ENCODE measurements at places on chromosomes 2 and 18.

- DNase-seq, result no peak
Observed at GRCh38 chr2:72273384-72273783, 125.7 kb upstream of the CYP26B1 start.

DNA sequence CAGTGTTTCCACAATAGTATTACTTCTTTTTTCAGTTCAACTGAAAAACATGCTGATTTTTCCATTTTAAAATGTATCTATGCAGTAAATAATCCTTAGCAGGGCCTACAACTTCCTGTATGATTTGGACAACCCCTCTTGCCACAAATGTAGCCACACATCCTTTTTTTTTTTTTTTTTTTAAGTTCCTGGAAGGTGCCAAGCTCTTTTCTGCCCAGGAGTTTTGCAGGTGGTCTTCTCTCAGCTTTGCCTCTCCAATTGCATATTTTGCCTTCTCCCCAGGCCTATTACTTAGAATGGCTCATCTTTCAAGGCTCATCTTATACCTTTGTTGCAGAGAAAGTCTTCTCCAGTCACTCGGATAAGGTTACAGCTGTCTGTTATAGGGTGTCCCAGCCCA lies 11.6 kb downstream of the KLHL14 start:
- no peak for DNase-seq

DNA sequence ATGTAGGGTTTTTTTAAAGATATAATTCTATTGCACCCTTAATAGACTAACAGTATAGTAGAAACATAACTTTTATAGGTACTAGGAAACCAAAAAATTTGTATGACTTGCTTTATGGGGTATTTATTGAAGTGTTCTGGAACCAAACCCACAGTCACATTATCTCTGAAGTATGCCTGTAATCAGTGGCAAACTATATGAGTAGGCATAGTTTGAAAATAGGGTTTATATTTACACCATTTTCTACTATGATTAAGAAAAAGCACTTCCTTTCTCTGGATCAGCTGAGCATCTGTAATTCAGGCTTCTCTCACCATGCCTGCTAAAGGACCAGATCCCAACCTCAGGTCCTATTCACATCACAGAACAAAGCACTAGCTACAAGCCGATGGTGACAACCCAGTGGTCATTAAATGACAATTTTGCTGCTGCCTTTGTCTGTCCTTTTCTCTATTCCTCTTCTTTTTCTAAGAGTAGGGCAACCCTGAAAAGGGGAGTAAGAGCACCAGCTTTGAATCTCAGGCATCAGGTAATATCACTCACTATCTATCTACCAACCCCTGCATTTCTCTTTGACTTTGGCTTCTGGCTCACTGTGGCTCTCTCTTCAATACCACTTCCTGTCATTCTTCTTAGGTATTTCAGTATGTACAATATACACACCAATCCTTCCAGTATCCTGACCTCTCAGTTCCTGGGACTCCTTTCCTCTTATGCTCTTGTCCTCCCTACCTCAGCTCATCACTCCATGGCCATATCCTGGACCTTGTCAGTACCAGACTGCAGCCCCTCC lies 14.4 kb downstream of the NEMP2 start:
- no peak for DNase-seq

GRCh38 chr2:53516650-53517049 lies 251.0 kb upstream of the CHAC2 start:
- DNase-seq, result no peak

GRCh38 chr2:64135421-64135820 lies 8.8 kb downstream of the PELI1 start:
- DNase-seq, result no peak

- peak; percentile 85 for DNase-seq
Observed at GRCh38 chr2:85584354-85584856, at the start of gene VAMP5. VAMP5 (plus strand) TSS chr2:85584431; CDS start chr2:85584491, 60 bp downstream.

DNA sequence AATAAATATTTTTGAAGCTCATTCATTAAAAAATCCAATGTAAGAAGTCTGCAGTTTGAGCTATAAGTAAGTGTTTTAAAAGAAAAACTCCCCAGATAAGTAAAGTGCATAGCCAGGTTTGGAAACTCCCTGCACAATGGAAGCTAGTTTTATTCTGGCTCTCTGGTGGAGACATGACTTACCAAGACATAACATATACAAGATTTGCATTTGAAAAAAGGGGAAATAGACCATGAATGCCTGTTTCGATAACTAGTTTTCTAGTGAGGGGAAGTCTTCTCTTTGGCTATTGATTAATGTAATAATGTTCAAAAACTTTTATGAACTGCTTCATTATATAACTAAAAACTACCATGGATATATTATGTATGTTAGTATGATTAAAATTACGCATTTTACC lies 435.2 kb downstream of the ARHGAP15 start:
- DNase-seq, result peak; percentile 28

GRCh38 chr18:32975163-32975436 lies 202.3 kb upstream of the KLHL14 start:
- DNase-seq, result no peak

DNA sequence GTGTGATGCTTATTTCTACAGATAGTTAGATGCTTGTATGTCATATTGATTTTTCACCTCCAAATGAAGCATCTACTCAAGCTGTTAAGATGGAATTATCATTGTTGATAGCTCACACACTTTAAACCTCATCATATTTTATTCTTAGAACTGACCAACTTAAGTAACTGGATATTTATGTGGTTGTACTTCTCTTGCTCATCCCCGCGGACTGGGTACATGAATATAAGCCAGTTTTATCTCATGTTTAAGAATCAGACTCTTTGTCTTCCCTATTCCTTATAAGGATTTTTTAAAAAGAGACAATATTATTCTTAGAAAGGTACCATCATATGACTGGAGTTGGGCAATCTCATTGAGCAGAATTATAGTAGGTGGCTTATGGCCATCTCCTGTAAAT lies 358.7 kb downstream of the DSC3 start:
- no peak for DNase-seq

GRCh38 chr2:4693266-4693665 lies 989.9 kb downstream of the DCDC2C start:
- no peak for DNase-seq

GRCh38 chr2:33497221-33497650 lies 20.8 kb downstream of the RASGRP3 start:
- peak; percentile 47 for DNase-seq

DNA sequence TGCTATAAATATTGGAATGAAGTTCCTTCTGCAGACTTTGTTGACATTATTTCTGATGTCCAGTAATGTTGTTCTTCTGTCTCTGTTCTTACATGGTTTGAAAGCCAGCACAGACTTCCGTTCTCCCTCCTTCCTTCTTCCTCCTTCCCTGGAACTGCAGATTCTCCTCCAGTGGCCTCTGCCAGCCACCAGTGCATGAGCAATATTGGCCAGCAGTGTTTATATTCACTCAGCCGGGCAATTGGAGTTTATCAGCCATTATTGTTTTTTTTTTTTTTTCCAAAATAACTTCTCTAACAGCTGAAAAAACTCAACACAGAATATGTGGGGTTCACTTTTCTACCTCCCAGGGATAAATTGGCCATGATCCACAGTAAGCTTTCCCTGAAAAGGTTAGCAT lies 86.8 kb downstream of the ADCYAP1 start:
- no peak for DNase-seq

DNA sequence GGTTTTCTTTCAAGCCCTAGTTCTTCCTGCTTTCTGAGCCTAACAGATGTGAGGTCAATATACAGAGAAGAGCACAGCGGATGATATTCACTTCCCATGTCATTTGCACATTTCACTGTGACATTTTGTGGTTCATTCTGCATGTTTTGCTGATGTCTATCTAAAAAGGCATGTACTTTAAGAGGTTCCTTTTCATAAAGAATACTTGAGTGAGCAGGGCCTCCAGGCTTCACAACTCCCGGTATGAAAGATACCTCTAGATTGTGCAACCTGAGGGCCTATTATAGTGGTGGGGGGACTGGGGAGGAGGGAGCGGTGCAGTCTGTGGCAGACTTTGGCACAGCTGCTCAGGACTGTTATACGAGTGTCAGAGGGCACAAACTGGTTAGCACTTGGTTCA lies 54.6 kb downstream of the CPO start:
- no peak for DNase-seq

- no peak for DNase-seq
Observed at GRCh38 chr2:230430957-230431910, 15.2 kb downstream of the SP100 start.

- no peak for DNase-seq
Observed at GRCh38 chr2:241256168-241256545, 59.3 kb downstream of the HDLBP start.

- DNase-seq, result no peak
Observed at GRCh38 chr18:5721924-5722323, 173.4 kb downstream of the TMEM200C start.
